Fibroblast of villous mesenchyme (primary cell): ENCODE measurements at places on chromosomes 6 and 20. TPM values are rescaled to one million over a fixed set of nuclear protein-coding genes. Genes with fewer than 3 reads are reported as not detected.

The ZGPAT gene
- total RNA-seq: 19.4 and 20.3 TPM in 2 replicates

The SLPI gene
- total RNA-seq: not detected in 2 replicates

The NKX2-4 gene
- total RNA-seq: not detected in 2 replicates

The HCRTR2 gene
- total RNA-seq: not detected in 2 replicates

The RSPH4A gene
- total RNA-seq: under 0.01 and 0.32 TPM in 2 replicates

The ESR1 gene
- total RNA-seq: 1.9 and 2.6 TPM in 2 replicates

The PKIB gene
- 12.2 and 13.8 TPM in 2 replicates for total RNA-seq

The PRDM13 gene
- not detected in 2 replicates for total RNA-seq

The COL9A3 gene
- total RNA-seq: under 0.01 and 0.43 TPM in 2 replicates

The EBF4 gene
- 2.6 and 3.5 TPM in 2 replicates for total RNA-seq

The VSTM2L gene
- total RNA-seq: 0.32 and 1.3 TPM in 2 replicates

The SHLD1 gene
- 0.97 and 1.7 TPM in 2 replicates for total RNA-seq

The MLIP gene
- not detected in 2 replicates for total RNA-seq

The TUBB2A gene
- total RNA-seq: 81.5 and 90.7 TPM in 2 replicates

The CYB5R4 gene
- 4.8 and 9.9 TPM in 2 replicates for total RNA-seq

The POU3F2 gene
- total RNA-seq: not detected in 2 replicates

The SDCBP2 gene
- total RNA-seq: 0.43 and 1.3 TPM in 2 replicates

The CTCFL gene
- not detected in 2 replicates for total RNA-seq

The RGS17 gene
- total RNA-seq: 1.3 and 2.9 TPM in 2 replicates

The KIFC1 gene
- total RNA-seq: 20.0 and 34.5 TPM in 2 replicates

The TREM1 gene
- total RNA-seq: not detected in 2 replicates

The SLC35B2 gene
- 84.7 and 92.8 TPM in 2 replicates for total RNA-seq

The OR2H1 gene
- total RNA-seq: not detected in 2 replicates

The RBL1 gene
- total RNA-seq: 8.1 and 10.8 TPM in 2 replicates

The SIRPB2 gene
- not detected in 2 replicates for total RNA-seq

The HLA-DOA gene
- total RNA-seq: not detected in 2 replicates

The ZSWIM1 gene
- 8.1 and 9.1 TPM in 2 replicates for total RNA-seq

The EFCAB8 gene
- total RNA-seq: 0.32 and 1.3 TPM in 2 replicates

The PSORS1C1 gene
- 0.97 and 3.0 TPM in 2 replicates for total RNA-seq

The VSX1 gene
- total RNA-seq: not detected in 2 replicates

The ZNF831 gene
- total RNA-seq: not detected in 2 replicates

The PROKR2 gene
- not detected in 2 replicates for total RNA-seq

The MUC21 gene
- not detected in 2 replicates for total RNA-seq

The MYBL2 gene
- total RNA-seq: 11.7 and 13.2 TPM in 2 replicates

The ADGRG6 gene
- 33.2 and 153 TPM in 2 replicates for total RNA-seq

The SLC17A2 gene
- not detected in 2 replicates for total RNA-seq

The EYA4 gene
- under 0.01 TPM in 2 replicates for total RNA-seq

The NTSR1 gene
- under 0.01 TPM in 2 replicates for total RNA-seq

The TCF15 gene
- not detected in 2 replicates for total RNA-seq

The ZNF391 gene
- total RNA-seq: 0.32 and 0.43 TPM in 2 replicates

The WFDC5 gene
- not detected in 2 replicates for total RNA-seq

The HDGFL1 gene
- total RNA-seq: not detected in 2 replicates

The VNN1 gene
- total RNA-seq: under 0.01 TPM in 2 replicates

The SEL1L2 gene
- not detected in 2 replicates for total RNA-seq

The TCP11 gene
- 0.32 TPM in 1 of 2 replicates, not detected in the other for total RNA-seq

The CDH26 gene
- total RNA-seq: 0.32 and 0.86 TPM in 2 replicates

The TNFRSF6B gene
- total RNA-seq: 31.5 and 44.5 TPM in 2 replicates

The CST5 gene
- not detected in 2 replicates for total RNA-seq
